ENCODE measurements at places on chromosomes 2 and 18.

- DNase-seq, result no peak
Observed at GRCh38 chr2:19846030-19846429, 55.8 kb downstream of the TTC32 start.

GRCh38 chr2:24261441-24261840 is 86.6 kb downstream of the FAM228A start:
- no peak for DNase-seq

- DNase-seq, result peak; percentile 75
Observed at GRCh38 chr2:75640621-75641121, 5.9 kb upstream of the MRPL19 start.

- DNase-seq, result no peak
Observed at GRCh38 chr2:7707723-7708122, 790.5 kb downstream of the RNF144A start.

GRCh38 chr2:120470041-120470965 is 124.4 kb downstream of the INHBB start:
- DNase-seq, result no peak

DNA sequence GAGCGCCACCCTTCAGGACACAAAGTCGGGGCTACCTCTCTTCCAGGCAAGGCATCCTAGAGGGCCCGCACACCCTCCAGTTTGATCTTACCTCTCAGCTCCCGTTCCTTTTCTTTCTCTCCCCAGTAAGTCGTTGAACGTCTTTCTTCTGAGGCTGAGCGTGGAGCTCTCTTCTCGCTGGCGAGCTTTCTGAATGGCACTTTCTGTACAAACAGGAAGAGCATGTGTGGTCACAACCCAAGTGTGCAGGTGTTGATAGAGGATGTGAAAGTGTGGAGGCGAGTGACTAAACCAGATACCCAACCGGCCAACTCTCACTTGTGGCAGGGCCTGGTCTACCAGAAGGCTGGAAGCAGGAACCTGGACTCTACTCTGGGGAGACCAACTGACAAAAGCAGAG is at the start of gene AFF3:
Gene AFF3 (minus strand): TSS at position 198 of the 400 bp plus-strand sequence. CDS start 38,136 bp downstream, outside the sequence.
- no peak for DNase-seq

DNA sequence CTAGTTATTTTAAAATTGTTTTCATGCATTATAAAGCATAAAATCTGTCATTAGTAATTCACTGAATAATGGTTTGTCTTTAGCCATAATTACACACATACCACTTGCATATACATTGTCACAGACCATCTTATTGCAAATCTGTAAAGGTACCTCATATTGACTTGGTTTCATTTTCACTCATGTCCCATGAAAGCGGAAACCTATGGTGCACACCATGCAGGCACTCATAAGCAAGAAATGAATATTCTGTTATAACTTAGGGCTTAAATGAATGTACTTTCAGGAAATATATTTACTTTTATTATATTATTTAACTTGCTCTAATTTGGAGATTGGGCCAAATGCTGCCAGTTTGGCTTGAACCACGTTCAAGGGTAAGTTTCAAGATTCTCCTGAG is 29.2 kb upstream of the STK17B start:
- no peak for DNase-seq

DNA sequence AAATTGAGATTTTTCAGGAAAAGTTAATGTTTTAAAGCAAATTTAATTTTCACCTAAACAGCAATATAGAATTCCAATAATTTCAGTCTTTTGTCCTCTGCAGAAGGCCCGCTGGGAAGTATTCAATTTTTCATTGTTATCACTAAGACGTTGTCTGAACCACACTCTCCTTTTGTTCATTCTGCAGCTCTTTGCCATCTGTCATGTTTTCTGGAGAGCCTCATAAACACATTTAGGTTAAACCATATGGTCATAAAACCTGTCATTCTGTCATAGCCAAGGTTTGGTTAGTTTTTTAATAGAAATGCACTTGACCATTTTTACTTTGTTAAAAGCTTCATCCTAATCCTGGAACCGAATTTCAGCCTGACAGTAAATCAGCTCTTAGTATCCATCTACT is 54.0 kb upstream of the PGAP1 start:
- no peak for DNase-seq

DNA sequence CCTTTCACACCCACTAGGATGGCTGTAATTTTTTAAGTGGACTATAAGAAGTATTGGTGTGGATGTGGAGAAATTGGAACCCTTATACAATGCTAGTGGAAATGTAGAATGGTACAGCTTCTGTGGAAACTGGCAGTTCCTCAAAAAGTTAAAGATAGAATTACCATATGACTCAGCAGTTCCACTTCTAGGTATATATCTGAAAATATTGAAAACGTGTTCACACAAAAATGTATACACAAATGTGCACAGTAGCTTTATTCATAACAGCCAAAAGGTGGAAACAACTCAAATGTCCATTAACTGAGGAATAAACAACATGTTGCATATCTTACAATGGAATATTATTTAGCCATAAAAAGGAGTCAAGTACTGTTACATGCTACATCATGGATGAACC is 17.7 kb downstream of the TANK start:
- DNase-seq, result no peak

DNA sequence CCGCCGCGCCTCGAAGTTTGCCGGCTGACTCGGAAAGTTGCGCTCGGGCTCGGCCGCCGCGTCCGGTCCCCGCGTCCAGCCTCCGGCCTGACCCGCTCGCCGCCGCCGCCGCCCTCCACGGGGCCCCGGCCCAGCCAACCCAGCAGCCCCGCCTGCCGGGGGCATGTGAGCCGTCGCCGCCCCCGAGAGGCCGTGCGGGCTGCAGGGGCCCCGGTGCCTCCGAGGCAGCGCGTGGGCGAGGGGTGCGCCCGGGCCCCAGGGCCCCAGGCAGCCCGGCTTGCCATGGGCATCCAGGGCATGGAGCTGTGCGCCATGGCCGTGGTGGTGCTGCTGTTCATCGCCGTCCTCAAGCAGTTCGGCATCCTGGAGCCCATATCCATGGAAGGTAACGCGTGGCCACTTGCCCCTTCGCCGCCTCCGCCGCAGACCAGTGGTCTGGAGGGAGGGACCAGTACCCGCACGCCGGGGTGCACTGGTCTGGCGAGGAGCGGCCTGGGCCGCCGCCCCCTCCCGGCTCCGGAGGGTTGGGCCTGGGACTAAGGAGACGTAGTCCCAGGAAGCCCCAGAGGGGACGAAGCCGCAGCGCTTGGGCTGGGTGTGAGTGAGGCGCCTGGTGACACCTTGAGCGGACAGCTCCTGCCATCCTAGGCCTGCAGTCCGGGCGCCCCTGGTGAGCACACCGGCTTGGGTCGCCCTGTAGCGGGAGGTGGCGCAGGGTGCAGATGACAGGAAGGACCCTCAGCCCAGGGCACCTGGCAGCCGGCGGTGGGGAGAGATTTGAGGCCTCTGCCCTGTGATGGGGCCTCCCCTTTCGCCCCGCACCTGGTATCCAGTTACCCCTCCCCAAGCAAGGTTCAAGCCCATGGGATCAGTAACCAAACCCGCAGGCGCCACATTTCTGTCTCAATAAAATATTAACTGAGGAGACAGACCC is 49.9 kb downstream of the KCNIP3 start:
- DNase-seq, result no peak

DNA sequence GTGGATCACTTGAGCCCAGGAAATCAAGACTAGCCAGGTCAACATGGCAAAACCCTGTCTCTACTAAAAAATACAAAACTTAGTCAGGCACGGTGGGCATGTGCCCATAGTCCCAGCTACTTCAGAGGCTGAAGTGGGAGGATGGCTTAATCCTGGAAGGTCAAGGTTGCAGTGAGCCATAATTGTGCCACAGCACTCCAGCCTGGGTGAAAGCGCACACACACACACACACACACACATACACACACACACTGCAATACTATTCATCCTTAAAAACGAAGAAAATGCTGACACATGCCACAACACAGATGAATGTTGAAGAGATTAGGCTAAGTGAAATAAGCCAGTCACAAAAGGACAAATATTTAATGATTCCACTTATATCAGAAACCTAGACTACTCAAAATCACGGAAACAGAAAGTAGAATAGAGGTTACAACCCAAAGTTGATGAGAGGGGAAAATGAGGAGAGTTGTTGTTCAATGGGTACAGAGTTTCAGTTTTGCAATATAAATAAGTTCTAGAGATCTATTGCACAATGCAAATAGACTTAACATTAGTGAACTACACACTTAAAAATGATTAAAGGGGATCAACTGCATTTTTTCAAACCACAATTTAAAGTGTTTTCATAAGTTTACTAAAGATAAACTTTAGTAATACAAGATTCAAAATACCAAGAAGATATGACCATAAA is 114.5 kb downstream of the USP34 start:
- no peak for DNase-seq

DNA sequence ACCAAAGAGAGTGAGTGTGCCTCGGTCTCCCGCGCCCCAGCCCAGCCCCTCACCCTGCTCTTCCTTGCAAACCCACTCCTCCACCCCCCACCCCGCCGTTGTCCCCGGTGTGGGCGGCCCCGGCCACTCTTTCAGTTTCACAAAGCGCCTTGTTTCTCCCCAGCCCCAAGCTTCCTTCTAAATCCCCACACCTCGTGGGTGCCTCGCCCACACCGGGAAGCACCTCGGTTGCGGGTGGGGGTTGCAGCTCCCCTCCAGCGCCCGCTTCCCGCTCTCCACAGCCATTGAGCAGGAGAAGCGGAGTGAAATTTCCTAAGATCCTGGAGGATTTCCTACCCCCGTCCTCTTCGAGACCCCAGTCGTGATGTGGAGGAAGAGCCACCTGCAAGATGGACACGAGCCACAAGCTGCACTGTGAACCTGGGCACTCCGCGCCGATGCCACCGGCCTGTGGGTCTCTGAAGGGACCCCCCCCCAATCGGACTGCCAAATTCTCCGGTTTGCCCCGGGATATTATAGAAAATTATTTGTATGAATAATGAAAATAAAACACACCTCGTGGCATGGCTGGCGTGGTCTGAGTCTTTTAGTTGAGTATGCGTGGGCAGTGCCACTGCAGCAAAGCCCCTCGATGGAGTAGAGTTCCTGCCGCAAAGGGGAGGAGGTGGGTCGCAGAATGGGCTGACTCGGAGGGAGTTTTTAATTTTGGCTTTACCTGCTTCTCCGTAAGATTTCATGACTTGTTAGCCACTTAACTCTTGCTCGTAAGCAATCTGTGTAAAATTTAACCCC is 848 bp downstream of the TMSB10 start:
- DNase-seq, result no peak

- DNase-seq, result no peak
Observed at GRCh38 chr2:136306836-136307235, 188.9 kb upstream of the CXCR4 start.

- no peak for DNase-seq
Observed at GRCh38 chr2:96773922-96774321, 13.2 kb downstream of the CNNM4 start.

- no peak for DNase-seq
Observed at GRCh38 chr2:40179801-40180200, 272.1 kb downstream of the SLC8A1 start.

Data from posterior cingulate gyrus (tissue), 11 donors.